Stimulated activated CD8-positive, alpha-beta memory T cell treated with anti-CD3 and anti-CD28 coated beads, Interleukin-4, amount 100 ng/mL, for 24 hours (primary cell): ENCODE measurements at places on chromosomes 3 and 15.

DNA sequence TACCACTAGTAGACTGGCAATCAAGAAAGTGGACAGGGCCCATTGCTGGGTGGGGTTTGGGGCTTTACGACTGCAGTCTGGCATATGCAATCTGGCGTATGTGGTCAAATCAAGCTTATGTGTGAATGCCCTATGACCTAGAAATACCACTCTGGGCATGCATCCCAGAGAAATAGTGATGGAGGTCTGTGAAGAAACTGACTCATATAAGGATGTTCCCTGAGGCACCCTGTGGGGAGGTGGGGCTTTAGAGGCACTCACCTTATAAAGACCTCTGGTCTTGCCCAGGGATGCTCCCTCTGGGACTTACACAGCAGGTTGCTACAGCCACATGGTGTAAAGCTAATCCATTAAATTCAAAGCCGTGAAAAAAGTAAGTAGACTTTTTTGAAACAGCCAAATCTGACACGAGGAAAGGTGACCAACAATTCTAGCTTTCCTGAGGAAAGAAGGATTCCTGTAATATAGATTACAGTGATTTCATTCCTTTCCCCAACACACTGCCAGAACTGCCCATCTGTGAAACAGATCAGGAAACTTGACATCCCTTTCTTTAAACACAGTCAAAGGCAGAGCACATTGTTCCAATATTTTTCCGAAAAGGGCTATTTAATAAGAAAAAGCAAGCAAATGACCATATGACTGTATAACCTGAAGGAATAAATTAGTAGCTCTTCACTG lies 13.6 kb downstream of the RARRES1 start:
- DNase-seq, result no peak

DNA sequence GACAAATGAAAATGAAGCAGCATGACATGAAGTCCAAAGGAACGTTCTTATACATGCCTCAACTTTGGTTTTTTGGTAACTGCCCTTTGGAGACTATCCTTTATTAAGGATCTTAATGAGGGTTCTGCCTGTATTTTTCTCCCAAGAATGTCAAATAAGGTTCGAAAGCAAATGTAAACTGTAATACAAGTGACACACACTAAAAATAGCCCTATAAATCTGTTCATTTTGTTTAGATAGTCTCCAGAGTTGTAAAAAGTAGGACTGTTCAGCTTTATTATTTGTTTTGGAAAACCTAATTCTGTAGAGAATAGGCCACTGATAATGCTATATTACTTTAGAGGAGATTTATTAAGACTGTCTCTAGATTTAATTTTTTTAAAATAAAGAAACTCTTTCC lies 80.5 kb upstream of the CDIN1 start:
- DNase-seq, result no peak

- DNase-seq, result no peak
These were observed 415.5 kb downstream of the NAALADL2 start for GRCh38 chr3:175274474-175275218.

- DNase-seq, result no peak
These were observed 149.2 kb upstream of the VEPH1 start for GRCh38 chr3:157652366-157652765.

DNA sequence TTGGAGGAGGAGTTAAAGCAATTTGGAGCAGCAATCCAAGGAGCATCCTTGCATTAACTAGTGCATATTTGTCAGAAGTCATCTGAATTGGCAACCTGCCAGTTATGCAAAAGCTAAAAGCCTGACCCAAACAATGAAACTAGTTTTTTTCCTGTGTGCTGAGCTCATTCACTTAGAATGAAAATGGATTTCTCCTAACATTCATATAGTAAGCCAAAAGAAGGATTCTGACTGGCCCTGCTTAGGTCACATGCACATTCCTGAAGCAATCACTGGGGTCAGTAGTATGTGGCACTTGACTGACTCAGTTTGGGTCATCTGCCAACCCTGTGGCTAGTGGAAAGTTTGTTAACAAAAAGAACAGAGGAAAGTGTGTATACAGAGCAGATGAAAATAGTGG lies 30.5 kb downstream of the OXSM start:
- DNase-seq, result no peak

GRCh38 chr15:100247228-100248225 lies 94.2 kb downstream of the ADAMTS17 start:
- DNase-seq, result no peak

DNA sequence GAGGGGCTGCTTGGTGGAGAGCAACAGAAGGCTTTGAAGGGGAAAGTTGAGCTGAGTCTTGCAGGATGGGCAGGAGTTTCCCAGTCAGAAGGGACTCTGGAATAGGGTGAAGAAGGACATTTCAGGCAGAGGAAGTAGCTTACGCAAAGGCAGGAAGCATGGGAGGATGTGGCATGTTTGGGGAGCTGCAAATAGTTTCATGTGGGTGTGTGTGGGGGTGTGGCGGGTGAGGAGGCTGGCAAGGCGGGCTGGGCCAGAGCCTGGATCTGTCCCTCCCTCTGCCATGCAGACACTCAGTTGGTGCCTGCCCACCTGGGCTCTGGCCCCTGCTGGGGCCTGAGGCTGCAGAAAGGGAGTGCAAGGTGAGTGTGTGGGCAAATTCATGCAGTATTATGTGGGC lies 10.4 kb downstream of the TEX264 start:
- no peak for DNase-seq
